ENCODE measurements at places on chromosomes 6 and 20.
A peak's percentile ranks its signal among the peaks of the same experiment; 100 is the strongest.

GRCh38 chr20:21099751-21100577, 6.2 kb downstream of the LINC00237 start:
- no peaks in the 10 kb centered on the region for H3K36me3 ChIP-seq
- peak; percentile 57 for DNase-seq
- peak overlapping the region; percentile 38 for H3K4me3 ChIP-seq
- peak overlapping the region; percentile 69 for H3K27ac ChIP-seq
- H3K27me3 ChIP-seq = peaks cover 62% of the 10 kb centered on the region
- H3K4me1 ChIP-seq = peaks cover 38% of the 10 kb centered on the region

- no peak overlapping the region for H3K4me3 ChIP-seq
- DNase-seq = no peak
- no peaks in the 10 kb centered on the region for H3K27me3 ChIP-seq
- H3K27ac ChIP-seq = no peak overlapping the region
- H3K36me3 ChIP-seq = no peaks in the 10 kb centered on the region
Observed at GRCh38 chr6:43331891-43332290, 23.3 kb upstream of the CRIP3 start.

DNA sequence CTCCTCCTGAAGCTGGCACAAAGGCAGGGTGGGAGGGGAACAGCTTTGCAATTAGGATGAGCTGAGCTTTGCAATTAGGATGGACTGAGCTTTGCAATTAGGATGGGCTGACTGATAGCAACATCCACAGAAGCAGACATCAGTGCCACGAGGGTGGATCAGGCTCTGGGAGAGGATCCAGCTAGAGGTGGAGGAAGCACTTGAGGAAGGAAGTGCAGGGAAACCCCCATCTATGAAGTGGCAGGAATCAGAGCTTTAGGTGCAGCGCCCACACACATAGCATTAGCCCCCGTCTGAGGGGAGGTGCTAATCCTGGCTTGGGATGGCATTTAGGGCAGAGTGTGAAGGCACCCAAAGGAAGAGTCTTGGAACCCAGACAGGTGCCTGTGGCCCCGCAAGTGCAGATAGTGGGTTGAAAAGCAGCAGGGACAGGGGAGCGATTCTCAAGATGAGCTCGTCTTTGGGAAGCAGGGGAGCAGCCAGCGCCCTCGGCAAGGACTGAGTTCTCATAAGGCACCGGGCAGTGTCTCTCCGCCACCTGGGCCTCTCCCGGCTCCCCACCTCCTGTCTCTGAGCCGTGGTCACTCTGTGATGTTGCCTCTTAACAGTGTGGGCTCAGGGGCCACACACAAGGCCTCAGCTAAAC, 12.0 kb upstream of the THBS2 start:
- H3K36me3 ChIP-seq = no peaks in the 10 kb centered on the region
- peaks cover 4% of the 10 kb centered on the region for H3K4me1 ChIP-seq
- no peak overlapping the region for H3K4me3 ChIP-seq
- DNase-seq = no peak
- no peak overlapping the region for H3K27ac ChIP-seq
- H3K27me3 ChIP-seq = no peaks in the 10 kb centered on the region

- peak; percentile 47 for DNase-seq
- no peaks in the 10 kb centered on the region for H3K27me3 ChIP-seq
- H3K4me1 ChIP-seq = peaks cover 57% of the 10 kb centered on the region
- H3K27ac ChIP-seq = peak overlapping the region; percentile 13
- peaks cover 22% of the 10 kb centered on the region for H3K36me3 ChIP-seq
- H3K4me3 ChIP-seq = no peak overlapping the region
Observed at GRCh38 chr6:35052694-35053565, 88.2 kb downstream of the TCP11 start.

DNA sequence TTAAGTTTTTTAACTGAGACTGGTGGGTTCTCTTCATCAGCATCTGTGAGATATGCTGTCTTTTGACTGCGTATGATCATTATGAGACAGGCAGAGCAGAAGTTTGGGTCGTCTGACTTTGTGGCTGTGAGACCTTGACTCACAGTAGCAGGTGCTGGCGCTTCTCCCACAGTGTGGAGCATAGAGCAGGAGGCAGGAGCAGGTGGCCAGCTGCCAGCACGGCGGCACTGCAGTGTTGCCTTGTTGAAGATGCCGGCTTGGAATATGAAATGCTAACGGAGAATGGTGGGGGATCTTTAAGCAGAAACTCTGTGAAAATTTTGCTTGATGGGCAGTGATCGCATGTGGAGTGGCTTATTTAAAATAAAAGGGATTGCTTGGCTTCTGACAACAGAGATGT, 105.0 kb downstream of the TIAM2 start:
- no peaks in the 10 kb centered on the region for H3K36me3 ChIP-seq
- DNase-seq = peak; percentile 45
- H3K27me3 ChIP-seq = no peaks in the 10 kb centered on the region

DNA sequence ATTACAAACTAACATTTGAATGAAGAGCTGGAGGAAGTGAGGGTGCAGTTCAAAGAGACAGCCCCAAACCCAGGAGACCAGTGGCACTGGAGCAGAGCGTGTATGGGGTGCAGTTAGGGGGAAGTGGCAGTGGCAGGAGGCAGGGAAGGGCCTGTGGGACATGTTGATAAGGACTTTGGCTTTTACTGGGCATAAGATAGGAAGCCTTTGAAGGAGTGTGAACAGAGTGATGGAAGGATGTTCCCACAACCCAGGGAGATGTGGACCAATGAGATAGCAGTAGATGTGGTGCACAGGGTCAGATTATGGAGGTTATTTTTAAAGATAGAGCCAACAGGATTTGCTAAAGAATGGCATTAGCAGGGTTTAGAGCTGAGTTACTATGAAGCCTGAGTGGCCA, 56.4 kb downstream of the AIG1 start:
- H3K4me3 ChIP-seq = no peak overlapping the region
- no peak for DNase-seq
- H3K27ac ChIP-seq = no peak overlapping the region
- H3K36me3 ChIP-seq = no peaks in the 10 kb centered on the region
- H3K4me1 ChIP-seq = no peaks in the 10 kb centered on the region

DNA sequence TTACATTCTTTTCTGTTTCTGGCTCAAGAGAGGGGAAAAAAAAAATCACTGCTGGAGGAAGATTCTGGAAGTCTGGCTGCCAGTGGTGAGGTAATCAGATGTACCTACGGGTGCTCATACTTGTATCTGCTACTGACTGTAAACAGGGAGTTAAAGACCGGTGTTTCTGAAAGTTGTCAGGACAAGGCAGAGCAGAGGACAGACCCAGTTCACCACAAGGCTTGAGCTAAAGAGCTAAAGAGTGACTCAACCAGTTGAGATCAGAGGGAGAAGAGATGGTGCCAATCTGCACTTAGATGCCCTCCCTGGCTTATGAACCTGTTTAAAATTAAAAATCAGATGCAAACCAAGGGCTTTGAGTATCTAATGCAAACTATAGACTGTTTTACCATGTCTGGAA, 55.4 kb downstream of the CEP162 start:
- H3K27me3 ChIP-seq = no peaks in the 10 kb centered on the region
- no peak overlapping the region for H3K27ac ChIP-seq
- no peak overlapping the region for H3K4me3 ChIP-seq
- peaks cover 2% of the 10 kb centered on the region for H3K36me3 ChIP-seq
- no peak for DNase-seq
- no peaks in the 10 kb centered on the region for H3K4me1 ChIP-seq

GRCh38 chr6:81751388-81752083, 945 bp downstream of the TENT5A start:
- peak overlapping the region; percentile 97 for H3K27ac ChIP-seq
- peaks cover 19% of the 10 kb centered on the region for H3K4me1 ChIP-seq
- H3K27me3 ChIP-seq = no peaks in the 10 kb centered on the region
- H3K4me3 ChIP-seq = peak overlapping the region; percentile 72

- H3K4me3 ChIP-seq = no peak overlapping the region
- no peaks in the 10 kb centered on the region for H3K36me3 ChIP-seq
- no peaks in the 10 kb centered on the region for H3K27me3 ChIP-seq
- no peak overlapping the region for H3K27ac ChIP-seq
Observed at GRCh38 chr6:91781946-91782345, 1195.1 kb upstream of the MAP3K7 start.

- H3K27me3 ChIP-seq = no peaks in the 10 kb centered on the region
- no peak overlapping the region for H3K4me3 ChIP-seq
- no peak for DNase-seq
- H3K36me3 ChIP-seq = no peaks in the 10 kb centered on the region
- H3K27ac ChIP-seq = peak overlapping the region; percentile 54
- H3K4me1 ChIP-seq = peaks cover 3% of the 10 kb centered on the region
Observed at GRCh38 chr6:111769365-111770152, 103.7 kb downstream of the FYN start.

DNA sequence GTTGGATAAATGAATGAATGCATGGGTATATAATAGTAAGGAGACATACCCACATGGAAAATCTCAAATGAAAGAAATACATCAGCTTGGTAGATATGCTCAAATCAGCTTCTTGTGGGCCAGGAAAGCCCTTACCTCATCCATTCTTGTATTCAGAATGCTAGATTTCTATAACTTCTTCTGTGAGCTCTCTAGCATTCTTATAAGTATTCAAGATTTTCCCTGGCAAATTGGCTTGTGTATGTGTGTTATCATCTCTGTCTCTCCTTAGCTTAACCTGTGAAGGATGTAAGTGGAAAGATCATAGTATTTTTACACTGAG, 100.8 kb downstream of the OR2B2 start:
- no peak overlapping the region for H3K4me3 ChIP-seq
- DNase-seq = no peak
- H3K27me3 ChIP-seq = no peaks in the 10 kb centered on the region
- no peaks in the 10 kb centered on the region for H3K36me3 ChIP-seq
- H3K4me1 ChIP-seq = peaks cover 25% of the 10 kb centered on the region

DNA sequence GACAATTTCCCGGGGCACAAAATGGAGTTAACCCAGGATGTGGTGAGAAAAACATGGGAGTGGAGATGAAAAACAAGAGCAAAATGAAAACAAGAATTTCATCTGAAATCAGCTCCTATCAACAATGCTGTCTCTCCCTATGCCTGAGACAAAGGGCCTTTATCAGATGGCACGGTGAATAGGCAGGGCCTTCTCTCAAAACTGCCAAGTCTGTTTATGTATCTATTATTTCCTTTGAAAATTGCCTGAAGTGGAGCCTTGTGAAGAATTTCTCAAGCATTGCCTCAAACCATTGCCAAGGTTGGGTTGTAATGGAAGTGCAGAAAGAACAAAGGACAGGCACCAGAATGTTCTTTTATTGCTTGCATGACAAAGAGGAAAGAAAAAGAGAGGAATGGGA, 74.7 kb downstream of the BTBD3 start:
- DNase-seq = no peak
- no peaks in the 10 kb centered on the region for H3K27me3 ChIP-seq
- no peaks in the 10 kb centered on the region for H3K36me3 ChIP-seq
- no peak overlapping the region for H3K27ac ChIP-seq

DNA sequence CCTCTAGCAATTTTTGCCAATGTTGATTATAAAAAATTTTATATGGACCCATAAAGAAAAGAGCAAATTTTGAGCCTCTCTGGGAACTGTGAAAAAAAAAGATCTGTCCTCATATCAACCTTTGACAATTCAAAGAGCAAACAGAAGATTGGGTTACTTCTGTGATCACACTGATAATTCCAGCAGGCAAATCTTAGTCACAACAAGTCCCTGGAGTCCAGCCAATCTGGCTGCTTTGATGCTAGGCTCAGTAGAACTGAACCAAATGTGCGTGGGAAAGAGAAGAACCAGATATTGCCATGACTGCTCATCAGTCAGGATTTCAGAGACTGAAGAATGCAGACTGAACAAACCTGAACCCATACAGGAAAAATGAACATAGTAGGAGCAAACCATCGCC, 438.4 kb upstream of the FLRT3 start:
- peak; percentile 23 for DNase-seq
- H3K4me1 ChIP-seq = no peaks in the 10 kb centered on the region
- no peak overlapping the region for H3K27ac ChIP-seq
- no peak overlapping the region for H3K4me3 ChIP-seq

GRCh38 chr20:15063081-15063480, 725.7 kb upstream of the FLRT3 start:
- DNase-seq = no peak
- H3K4me1 ChIP-seq = no peaks in the 10 kb centered on the region
- H3K27ac ChIP-seq = no peak overlapping the region
- H3K27me3 ChIP-seq = no peaks in the 10 kb centered on the region

DNA sequence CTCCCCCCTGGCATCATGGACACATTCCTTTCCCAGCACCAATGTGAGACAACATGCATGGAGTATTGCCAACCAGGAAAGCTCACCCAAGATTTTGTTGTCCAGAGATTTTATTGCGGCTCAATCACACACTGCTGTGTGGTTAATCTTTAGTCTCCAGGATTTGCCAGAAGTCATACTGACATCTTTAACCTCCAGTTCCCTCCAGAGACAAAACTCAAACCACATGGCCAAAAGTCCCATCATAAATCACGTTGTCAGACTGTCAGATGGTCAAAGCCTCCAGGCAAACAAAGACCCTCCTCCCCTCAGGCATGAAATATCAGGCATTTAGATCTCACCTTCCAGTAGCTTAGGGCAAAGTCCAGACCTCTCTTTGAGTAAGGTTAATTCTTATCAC, 97.3 kb upstream of the OPRM1 start:
- no peak overlapping the region for H3K27ac ChIP-seq
- H3K4me3 ChIP-seq = no peak overlapping the region
- H3K36me3 ChIP-seq = no peaks in the 10 kb centered on the region
- no peaks in the 10 kb centered on the region for H3K4me1 ChIP-seq

GRCh38 chr6:169921217-169921616, 169.8 kb downstream of the ERMARD start:
- peaks cover 11% of the 10 kb centered on the region for H3K4me1 ChIP-seq
- no peak overlapping the region for H3K27ac ChIP-seq
- no peaks in the 10 kb centered on the region for H3K27me3 ChIP-seq
- H3K36me3 ChIP-seq = no peaks in the 10 kb centered on the region
- H3K4me3 ChIP-seq = no peak overlapping the region
- DNase-seq = peak; percentile 65

DNA sequence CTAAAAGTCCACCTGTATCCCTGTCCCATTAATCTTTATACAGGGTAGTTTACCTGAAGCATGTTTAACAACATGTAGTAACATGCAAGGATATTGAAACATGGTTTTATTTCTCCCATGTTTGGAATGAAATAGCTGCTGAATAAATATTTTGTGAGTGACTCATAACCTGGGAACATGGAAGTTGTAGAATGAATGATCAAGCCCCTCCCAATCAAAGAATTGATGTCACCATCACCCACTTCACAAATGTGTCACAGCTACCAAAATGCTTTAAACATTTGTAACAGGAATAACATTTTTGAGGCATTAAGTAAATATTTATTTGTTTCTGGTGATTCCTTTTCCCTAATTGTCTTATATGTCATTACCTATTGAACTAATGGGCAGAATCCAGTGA, 58.9 kb upstream of the TNFAIP3 start:
- H3K4me3 ChIP-seq = no peak overlapping the region
- DNase-seq = no peak
- peaks cover 20% of the 10 kb centered on the region for H3K4me1 ChIP-seq
- H3K27ac ChIP-seq = no peak overlapping the region
- H3K27me3 ChIP-seq = no peaks in the 10 kb centered on the region
